Activated CD4-positive, alpha-beta T cell treated with anti-CD3 and anti-CD28 coated beads, Interleukin-2, amount 50 U/mL, for 16 hours (primary cell): ENCODE measurements at places on chromosomes 12 and 14.
A peak's percentile ranks its signal among the peaks of the same experiment; 100 is the strongest.

DNA sequence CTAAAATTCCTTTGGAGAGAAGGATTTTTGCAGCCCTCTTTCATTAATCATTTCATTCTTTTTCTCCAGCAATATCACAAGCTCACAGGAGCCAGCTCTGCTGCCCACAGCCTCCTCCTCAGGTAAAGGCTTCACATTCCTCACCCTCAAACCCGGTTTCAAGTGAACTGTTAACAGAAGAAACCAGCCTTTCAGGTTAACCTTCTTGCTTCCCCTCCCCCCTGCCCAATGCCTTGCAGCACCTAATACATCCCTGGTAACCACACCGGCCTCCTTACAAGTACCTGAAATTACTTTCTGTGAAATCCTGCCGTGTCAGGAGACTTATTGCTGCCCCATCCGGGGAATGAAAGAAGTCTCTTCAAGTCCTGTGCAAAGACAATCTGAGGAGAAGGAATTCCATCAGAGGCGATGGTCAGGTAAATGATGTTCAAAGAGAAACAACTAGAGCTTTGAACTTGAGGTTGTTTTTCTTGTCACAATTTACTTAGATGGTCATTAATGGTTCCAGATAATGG lies 111.2 kb downstream of the MYRFL start:
- DNase-seq, result no peak

- no peak for DNase-seq
Observed at GRCh38 chr12:2302711-2303580, 250.2 kb downstream of the CACNA1C start.

DNA sequence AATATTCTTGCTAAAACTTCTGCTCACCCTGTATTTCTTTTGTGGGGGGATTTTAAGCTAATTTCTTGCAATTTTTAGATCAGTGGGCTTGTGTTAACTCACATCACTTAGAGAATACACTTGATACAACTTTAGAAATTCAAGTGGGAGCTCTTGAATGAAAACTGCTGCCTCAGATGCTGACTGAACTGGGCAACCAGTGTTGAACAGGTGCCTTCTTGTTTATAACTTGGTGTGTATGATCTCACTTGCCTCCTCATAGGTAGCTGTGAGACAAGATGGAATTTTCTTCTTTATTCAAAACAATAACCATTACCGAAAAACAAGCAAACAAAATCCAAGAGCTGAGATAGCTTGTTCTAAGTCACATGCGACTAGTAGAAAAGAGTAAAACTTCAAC lies 63.5 kb downstream of the FGD4 start:
- DNase-seq, result no peak

DNA sequence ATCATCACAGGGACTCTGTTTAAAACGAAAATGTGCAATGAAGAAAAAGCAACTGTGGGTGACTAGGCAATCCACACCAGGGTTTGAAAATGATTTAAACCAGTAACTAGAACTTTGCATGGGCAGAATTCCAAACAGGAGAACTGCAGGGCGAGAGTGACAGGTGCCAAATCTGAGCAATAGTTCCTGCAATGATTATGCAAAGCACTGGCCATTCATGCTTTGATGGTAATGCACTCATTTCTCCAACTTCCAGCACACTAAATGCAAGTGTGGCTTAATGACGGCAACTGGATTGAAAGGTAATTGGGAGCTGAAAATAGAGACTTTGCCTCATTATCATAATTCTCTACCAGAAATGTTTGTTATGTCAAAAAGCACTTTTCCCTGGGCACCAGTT lies 140.5 kb upstream of the TMCC3 start:
- no peak for DNase-seq

DNA sequence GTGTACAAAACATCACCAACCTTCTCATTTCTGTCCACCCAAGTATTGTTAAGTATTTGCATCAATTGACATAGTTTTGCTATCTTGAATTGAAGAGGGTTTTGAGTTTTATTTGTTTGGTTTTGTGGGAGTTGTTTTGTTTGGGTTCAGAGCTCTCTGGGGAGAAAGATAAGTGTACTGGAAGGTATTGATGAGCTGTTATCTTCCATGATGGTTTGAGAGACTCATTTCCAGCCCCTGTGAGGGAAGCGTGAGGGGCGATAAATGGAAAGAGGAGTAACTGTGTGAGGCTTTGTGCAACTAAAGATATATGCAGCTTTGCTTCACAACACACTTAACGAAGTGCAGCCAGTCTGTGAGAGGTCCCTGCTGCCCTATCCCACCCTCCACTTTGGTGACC lies 15.7 kb upstream of the CIPC start:
- no peak for DNase-seq

DNA sequence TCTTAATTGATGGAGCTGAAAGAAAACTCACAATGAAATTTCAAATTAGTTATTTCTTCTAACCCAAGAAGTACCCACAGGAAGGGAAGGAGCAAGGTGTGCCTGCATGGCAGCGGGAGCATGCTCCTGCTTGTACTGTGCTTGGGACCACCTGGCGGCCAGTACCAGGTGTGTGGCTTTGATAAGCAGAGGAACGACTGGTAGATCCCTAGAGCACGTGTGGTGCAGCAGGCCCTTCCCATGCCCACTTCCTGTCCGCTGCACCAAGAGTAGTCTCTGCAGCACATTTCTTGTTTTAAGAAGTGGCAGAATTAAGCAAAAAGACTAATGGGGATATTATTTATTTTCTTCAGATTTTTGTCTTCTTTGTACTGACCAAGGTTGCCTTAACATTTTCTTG lies 122.3 kb upstream of the ATF1 start:
- no peak for DNase-seq

- no peak for DNase-seq
Observed at GRCh38 chr12:80068173-80068572, 31.2 kb upstream of the OTOGL start.

DNA sequence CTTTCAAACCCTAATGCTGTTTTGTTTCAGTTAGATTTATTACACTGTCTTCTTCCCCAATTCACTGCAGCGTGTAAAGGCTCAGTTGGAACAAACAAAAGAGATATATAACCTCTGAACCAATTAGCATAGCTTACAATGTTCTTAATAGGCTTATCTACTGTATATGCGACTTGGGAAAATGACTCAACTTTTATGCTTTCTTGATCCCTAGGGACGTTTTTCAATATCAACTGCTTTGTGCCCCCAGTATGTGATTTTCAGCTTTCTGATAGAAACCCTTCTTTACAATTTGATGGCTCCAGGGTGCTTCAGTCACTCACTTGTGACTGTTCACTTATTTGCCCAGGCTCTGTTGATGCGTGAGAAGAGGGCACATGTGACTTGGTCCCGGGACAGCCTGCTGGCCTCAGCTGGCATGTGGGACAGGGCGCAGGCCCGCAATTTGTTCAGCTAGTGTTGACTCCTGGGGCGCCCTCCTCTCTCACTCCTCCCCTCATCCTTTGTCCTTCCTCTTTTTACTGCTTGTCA lies 107.1 kb downstream of the TMTC2 start:
- no peak for DNase-seq

DNA sequence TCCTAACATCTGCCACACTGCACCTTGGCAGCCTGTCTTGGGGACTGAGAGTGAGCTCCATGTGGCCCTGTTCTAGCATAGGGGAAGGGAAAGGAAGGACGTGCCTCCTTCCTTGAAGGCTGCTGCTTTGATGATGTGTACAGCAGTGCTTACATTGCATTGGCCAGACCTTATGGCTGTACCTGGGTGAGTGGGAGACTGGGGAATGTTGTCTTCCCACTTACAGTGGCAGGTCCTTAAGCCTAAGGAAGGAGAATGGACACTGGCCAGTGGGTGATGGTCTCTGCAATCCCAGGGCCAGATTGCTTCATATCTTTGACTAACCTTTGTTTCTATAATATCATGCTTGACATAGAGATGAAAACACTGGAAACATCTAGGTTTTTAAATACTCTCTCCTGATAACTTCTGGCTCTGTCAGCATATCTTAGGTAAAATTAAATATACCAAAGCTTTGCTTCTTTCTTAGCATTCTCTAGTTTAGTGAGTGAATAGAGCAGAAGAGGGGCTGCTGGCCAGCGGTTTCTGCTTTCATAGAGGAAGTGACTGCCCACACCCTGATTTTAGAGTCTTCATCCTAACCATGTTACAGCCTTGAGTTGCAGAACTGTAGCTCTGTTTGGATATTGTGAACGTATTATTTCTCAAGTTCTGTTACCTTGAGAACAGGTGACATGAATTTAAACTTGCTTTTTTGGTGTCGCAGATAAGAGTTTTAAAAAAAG lies 27.2 kb downstream of the KLC1 start:
- no peak for DNase-seq

- DNase-seq, result no peak
Observed at GRCh38 chr12:110592078-110592477, 9.0 kb upstream of the PPTC7 start.

GRCh38 chr12:113945174-113946173 lies 20.7 kb downstream of the RBM19 start:
- DNase-seq, result no peak

GRCh38 chr12:43308776-43309175 lies 243.2 kb downstream of the ADAMTS20 start:
- DNase-seq, result no peak

DNA sequence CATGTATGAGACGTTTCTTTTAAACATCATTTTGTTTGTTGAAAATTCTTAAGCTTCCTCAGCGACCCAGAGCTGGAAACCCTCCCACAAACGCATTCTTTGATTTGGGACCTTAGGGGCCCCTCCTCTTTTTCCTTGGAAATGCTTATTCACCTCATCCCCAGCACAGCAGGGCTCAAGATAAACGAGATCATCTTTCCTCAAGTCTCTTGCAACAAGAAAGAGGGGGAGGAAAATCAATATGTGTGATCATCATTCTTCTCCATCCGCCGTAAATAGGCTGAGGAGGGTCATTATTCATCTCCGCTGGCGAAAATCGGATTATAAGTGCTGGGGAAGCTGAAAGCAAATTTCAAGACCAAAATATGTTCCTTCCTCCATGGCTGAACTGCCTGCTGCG lies 1415.2 kb downstream of the AACS start:
- no peak for DNase-seq

DNA sequence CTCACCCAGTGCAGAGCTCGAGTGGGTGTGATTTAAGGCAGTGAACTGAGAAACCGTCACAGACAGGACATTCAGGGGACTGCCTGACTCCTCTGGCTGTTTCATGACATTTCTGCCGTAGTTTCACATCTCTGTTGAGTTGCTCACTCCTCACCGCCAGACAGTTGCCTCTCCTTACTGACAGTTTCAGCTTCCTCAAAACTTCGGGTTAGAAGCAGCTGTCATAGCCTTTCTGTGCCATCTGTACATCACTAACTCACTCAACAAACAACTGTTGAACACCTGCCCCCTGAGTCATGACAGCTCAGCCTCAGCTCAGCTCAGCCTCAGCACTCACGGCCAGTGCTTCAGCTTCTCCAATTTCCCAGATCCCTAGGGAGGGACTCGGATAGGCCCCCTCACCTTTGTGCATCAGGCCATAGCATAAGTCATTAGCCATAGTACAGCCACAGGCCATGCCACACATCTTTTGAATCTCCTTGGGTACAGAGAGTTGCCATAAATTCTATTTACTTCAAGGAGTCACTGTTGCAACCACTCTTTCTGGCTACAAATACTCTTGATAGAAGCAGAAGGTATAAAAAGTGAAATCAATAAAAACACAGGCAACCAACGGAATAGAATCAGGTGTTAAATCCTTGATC lies 6.2 kb upstream of the SLC15A4 start:
- peak; percentile 77 for DNase-seq

DNA sequence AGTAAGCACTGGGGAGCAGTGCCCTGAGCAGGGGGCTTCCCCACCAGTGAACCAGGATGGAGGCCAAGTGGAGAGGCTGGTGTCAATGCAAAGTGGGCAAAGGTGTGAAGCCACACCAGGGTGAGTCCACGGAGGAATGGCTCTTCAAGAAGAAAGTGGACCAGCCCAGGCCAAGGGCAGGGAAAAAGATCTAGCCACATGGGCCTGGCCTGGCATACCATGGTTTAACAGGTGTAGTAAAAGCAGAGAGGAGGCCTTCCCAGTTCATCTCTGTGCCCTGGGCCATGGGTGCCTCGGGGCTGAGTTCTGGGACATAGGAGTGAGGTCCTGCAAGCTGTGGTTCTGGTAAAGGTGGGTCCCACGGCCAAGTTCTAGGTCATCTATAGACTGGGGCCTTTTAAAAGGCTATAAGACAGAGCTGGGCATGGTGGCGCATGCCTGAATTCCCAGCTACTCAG lies 153.4 kb downstream of the DPF3 start:
- no peak for DNase-seq

- DNase-seq, result peak; percentile 76
Observed at GRCh38 chr12:53217051-53217930, 10.2 kb upstream of the ITGB7 start.

DNA sequence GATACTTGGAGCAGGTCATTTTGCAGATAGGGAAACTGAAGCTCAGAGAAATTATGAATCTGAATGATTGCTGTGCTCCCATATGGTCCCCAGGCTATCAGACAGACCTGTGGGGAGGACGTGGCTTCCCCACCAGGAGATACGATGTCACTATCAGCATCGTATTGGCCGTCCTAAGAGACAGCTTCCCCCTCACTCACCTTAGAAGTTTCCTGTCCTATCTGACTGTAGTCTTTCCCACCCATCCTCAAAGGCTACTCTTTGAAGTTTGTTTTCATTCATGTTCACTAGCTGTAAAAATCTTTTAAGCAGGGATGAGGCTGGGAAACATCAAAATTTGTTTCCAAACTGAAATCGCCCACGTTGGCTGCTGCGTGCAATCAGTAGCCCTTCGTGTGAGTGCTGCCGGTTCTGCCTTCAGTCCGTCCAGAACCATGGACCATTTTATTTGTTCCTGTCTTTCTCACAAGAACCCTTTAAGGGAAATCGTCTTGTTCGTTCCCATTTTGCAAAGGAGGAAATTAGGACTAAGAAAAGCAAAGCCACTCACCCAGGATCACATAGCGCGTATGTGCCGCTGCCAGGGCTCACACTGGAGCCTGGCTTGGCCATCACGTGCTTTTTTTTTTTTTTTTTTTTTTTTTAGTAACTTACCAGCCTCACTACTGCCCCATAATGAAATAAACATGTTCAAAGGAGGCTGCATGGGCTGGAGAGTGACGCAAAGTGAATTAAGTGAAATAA lies 1.0 kb upstream of the KDM2B start:
- DNase-seq, result no peak

DNA sequence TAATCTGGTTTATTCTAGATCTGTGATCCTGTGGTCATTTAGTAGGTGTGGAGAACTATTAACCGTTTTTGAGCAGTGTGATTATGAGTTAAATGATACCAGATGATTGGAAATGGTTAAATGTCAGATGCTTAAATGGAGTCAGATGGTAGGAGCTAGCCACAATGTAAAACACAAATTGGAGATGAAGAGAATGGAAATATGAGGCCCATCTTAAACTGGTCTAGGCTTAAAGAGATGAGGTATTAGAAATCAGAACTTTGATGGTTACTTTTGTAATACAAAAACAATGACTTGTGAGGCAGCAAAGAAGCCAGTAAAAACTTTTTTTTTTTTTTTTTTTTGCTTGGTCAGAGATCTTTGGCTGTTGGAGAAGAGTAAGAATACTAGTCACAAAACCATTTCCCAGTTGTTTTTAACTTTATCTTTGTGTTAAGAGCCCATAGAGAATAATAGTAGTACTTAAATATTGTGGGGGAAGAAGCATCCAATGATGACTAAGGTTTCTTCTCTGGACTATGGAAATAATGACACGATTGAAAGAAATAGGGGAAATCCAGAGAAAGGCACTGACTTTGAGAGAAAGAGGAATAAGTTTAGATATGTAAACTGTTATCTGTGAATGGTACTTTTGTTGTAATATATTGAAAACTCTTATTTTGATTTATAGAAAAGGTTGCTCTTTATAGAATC lies 95.9 kb downstream of the WNK1 start:
- peak; percentile 19 for DNase-seq

GRCh38 chr12:115146453-115146852 lies 462.5 kb upstream of the TBX3 start:
- DNase-seq, result no peak

GRCh38 chr12:54572881-54573280 lies 15.6 kb downstream of the PPP1R1A start:
- DNase-seq, result no peak
